ENCODE measurements at places on chromosomes 7 and 10.

GRCh38 chr7:127056202-127056601 lies 196.5 kb downstream of the GRM8 start:
- DNase-seq = no peak

GRCh38 chr10:69818676-69819239 lies 17.1 kb downstream of the COL13A1 start:
- no peak for DNase-seq

GRCh38 chr7:35908331-35909216 lies 107.7 kb downstream of the SEPTIN7 start:
- no peak for DNase-seq

- no peak for DNase-seq
Observed at GRCh38 chr10:131071721-131072120, 239.8 kb downstream of the TCERG1L start.

GRCh38 chr7:50665403-50666123 lies 100.4 kb upstream of the DDC start:
- DNase-seq = no peak

DNA sequence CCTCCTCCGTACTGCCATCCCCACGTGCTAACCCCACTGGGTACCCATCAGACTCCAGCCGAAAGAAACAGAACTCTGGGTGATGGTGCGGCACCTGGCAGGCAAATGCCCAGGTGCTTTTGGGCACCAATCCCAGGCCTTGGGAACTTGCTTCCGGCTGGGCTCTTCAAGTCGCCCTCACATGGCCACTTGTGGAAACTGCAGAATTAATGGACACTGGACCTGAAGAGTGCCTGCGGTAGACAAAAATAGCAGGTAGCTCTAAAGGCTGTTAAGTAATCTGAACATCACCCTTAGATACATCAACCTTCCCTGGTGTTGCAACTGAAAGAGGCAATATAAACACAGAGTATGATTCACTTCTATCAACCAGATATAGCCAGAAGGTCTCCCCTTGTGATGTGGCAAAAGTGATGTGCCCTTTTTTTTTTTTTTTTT lies 644.4 kb downstream of the GRM8 start:
- no peak for DNase-seq

GRCh38 chr10:32153931-32154330 lies 97.7 kb upstream of the KIF5B start:
- DNase-seq = no peak

DNA sequence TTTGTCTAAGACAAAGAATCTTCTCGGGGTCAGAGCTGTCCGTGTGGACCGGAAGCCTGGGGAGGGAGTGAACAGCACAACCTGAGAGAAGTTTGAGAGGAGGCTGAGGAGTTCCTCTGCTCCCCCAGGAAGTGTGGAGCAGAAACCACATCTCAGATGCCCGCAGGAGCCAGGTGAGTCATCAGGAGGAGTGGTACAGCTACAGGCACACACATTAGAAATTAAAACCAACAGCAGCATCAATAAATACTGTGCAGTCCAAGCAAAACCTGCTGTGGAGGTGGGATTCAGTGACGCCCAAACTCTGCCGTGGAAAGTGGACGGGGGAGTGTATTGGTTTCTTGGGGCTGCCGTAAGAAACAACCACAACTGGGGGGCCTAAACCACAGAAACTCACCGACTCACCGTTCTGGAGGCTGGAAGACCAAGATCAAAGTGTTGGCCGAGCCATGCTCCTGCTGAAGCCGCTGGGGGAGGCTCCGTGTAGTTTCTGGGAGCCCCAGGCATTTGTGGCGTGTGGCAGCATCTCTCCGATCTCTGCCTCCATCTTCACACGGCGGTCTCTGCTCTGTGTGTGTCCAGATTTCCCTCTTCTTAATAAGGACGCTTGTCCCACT lies 31.2 kb upstream of the GARS1 start:
- DNase-seq = no peak

DNA sequence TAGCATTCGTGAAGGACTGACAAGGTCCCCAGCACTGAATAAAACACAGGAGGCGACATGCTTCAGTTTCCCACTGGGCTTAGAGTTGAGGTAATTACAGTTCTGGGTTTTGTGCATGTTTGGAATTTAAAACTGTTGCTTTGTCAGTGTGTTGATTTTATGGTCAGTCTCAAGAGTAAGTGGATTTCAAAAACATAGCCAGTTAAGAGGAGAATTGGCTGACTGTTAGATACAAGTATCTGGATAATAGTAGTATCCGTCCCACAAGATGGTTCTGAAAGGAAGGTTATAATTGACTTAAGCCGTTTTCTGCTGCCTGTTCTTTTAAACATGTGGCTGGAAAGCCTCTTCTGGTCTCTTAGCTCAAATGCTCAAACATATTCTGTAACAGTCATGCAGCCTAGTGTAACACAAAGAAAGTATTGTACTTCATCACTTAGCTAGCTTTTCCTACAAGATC lies 170.9 kb downstream of the POLR1F start:
- DNase-seq = no peak

GRCh38 chr10:103627893-103628292 lies 134.4 kb downstream of the NEURL1 start:
- DNase-seq = no peak

GRCh38 chr10:70722820-70723424 lies 50.6 kb downstream of the ADAMTS14 start:
- no peak for DNase-seq
